ENCODE measurements at places on chromosomes 2 and 18.

GRCh38 chr2:8549273-8549922 lies 132.5 kb upstream of the ID2 start:
- peak; percentile 62 for DNase-seq

DNA sequence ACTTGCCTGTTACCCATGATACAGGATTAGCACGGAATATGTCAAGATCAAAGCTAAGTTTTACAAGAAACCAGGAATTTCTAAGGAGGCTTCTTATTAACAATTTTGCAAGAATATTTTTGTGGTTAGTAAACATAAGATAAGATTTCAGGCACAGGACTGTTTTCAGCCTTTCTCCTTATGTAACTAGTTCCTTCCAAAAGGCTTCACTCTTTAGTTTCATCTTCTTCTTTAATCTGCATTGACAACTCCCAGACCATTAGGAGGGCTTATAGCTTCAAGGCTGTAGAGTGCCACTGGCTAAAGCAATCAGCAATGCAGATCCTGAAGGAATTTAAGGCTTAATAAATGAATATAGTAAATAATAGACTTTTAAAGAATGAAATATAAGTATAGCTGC lies 29.3 kb downstream of the SLC14A1 start:
- no peak for DNase-seq

DNA sequence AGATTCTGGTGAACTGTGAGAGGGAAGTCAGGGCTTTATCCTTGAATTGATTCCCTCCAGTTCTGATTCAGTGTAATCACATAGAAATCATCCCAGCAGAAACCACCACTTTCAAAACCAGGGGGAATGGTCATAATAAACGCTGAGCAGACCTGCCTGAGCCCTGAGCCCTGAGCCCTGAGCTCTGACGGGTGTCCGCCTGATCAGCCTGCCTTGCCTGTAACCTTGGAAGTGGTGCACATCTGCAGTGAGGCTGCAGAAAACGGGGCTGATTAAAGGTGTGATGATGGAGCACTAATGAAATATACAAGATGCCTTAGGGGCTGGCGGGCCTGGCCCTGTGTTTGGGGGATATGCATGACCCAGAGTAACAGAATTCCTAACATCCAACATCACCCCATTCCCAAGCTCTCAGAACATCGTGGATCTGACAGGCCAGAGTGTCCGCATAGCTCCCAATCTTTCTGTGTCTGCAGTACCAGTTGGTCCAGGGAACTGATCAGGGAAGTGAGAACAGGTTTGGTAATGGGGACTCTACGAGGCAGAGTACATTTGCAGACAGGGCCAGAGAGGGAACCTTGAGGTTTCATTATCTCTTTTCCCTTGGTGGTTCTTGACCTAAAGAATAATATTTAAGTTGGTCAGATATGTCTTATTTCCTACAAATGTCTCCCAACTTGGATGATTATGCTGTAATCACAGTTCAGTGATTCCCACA lies 37.8 kb downstream of the KCTD18 start:
- no peak for DNase-seq

DNA sequence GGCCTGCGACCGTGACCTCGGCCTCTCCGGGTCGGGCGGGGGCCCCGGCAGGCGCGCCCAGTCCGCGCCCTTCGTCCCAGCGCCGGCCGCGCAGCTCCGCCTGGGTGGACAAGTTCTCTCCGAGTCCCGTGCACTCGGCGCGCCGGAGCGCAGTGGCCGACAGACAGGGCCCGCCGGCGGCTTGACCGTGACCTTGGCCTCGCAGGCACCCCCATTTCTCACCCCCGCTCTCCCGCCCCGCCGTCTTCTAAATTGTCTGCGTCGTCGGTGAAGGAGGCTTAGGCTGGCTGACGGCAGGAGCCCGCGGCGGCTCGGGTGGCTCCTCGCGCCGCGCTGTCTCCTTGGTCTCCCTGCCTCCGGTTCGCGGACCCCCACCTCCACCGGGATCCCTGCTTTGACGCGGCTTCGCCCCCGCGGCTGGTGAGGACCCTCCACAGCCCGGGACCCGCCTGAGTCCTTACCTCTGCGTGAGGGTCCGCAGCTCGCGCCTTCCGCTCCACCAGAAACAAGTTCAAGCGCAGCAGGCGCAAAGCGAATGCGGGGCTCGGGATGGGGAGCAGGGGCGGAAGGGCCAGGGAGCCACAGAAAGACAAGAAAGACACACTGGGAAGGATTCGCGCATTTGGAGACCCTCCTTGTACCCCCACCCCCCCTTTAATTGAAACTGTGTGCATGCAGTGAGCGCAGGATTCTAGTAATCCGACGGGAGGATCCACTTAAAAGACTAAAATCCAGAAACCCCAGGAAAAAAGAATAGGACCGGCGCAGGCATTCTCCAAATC lies 4.0 kb downstream of the PTGR3 start:
- DNase-seq: no peak

DNA sequence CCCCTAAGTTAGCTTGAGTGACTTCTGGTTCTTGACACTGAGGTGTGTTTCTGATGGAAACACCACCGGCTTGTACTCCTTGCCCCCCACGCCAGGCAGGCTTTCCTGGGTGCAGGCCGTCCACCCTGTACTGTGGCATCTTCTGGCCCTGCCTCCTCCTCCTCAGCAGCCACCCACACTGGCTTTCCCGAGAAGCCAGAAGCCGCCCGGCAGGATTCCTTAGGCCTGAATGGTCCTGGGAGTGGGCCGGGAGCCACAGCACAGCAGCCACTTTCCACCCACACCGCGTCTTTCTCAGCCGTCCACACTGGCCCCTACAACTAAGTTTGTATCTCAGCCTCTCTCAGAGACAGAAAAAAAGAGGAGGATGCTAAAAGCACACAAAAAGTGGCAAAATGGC lies 2.1 kb upstream of the HSBP1L1 start:
- no peak for DNase-seq

- peak; percentile 35 for DNase-seq
Measured at GRCh38 chr2:70684846-70685622, 83.0 kb downstream of the ADD2 start.

DNA sequence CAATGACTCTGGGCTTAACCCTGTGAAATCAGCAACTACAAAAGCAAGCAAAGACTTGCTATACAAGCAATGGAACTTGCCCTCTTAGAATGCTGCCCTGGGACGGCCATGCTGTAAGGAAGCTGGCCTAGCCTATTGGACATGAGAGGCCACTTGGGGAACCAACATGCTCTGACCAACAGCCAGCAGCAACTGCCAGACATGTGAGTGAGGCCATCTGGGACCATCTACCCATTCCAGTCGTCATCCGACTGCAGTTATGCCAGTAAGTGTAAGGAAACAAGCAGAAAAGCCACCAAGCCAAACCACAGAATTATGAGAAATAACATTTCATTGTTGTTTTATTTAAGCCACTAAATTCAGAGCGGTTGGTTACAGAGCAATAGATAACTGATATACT lies 40.9 kb downstream of the CLASP1 start:
- DNase-seq: no peak

DNA sequence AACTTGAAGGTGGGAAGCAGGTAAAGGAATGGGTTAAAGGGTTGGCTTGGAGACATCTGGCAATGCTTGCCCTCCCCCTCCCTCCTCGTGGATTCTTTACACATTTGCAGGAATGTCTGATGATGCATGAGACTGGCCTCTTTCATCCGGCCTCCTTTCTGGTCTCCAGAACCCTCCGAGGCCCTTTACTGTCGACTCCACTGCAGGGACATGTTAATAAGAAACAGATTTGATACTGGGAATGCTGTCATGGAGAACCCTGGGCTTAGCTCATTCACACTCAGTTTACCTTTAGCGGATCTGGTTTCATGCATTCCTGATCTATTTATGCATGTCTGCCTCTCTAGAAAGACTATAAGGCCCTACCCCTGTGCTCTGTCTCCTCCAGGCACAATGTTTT lies 238.7 kb downstream of the TGIF1 start:
- DNase-seq: no peak

DNA sequence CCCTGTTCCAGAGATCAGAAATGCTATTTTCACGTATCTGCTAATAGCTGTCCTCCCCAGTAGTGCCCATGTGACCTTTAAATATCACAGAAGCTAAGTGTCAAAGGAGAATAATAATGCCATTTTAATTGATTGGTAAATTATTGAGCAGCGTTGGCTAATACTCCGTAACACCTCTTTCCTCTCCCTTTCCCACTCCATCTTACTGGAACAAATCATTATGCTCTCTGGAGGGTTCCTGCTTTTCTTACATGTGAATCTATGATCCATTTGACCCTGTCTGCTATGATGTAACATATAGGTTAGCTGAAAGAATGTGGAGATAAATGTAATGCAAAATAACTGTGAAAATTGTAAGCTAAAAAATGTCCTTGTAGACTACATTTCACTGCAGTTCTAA lies 383.6 kb upstream of the GYPC start:
- DNase-seq: no peak

GRCh38 chr2:170461889-170462288 lies 253.2 kb upstream of the SP5 start:
- DNase-seq: no peak

DNA sequence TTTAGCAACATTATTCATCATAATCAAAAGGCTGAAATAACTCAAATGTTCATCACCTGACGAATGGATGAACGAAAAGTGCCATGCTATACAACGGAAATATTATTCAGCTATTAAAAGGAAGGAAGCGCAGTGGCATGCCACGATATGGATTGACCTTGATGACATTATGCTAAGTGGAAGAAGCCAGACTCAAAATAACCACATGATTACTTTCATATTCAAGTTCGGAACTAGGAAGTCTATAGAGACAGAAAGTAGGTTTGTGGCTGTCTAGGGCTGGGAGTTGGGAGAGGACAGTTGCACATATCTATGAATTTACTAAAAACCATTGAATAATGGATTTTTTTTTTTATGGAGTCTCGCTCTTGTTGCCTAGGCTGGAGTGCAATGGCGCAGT lies 13.4 kb upstream of the PDIA6 start:
- DNase-seq: no peak

GRCh38 chr2:207792244-207792785 lies 22.6 kb upstream of the FZD5 start:
- DNase-seq: no peak

GRCh38 chr2:28661589-28662001 lies 90.0 kb upstream of the PPP1CB start:
- peak; percentile 87 for DNase-seq

DNA sequence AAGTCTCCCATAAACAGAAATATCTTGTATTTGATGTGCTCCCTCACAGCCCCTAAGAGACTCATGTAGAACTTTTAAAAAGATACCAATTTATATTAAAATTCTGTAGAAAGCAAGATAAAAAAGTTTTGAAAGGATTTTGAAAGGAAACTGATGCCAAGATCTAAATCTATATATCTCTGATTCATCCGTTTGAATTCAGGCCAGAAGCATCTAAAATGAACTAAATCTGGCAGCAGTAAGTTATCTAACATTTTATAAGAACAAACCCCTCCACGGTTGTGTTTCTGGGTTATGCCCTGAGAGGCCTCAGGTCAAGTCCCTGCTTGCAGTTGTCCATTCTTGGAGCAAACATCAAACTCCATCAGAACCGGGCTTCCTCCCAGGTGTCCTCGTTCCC lies 165.8 kb downstream of the FBXO15 start:
- DNase-seq: no peak

- no peak for DNase-seq
Measured at GRCh38 chr2:20217041-20217970, 7.6 kb downstream of the SDC1 start.

DNA sequence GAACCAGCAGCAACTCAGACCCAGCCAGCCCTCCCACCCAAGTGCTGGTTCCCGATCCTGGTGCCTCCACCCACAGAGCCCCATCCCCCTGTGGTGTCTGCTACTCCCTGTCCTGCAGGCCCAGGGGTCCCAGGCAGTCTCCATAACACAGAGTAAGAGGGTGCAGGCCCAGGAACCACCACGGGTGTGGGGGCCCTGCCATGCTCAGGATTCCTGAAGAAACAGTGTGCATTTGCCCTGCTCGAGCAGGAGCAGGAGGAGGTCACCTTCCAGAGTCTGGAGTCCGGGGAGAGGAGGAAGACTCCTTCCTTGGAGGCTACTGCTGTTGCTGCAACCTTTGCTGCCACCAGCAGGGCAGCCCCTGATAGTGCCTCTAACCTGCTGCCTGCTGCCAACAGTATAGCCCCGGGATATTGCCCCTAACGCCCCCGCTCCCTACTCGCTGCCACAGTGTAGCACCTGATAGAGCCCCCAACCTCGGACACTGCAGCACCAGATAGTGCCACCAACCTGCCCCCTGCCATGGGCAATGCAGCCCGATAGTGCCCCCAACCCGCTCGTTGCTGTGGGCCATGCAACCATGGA lies 46.8 kb upstream of the ANKRD62 start:
- DNase-seq: no peak

DNA sequence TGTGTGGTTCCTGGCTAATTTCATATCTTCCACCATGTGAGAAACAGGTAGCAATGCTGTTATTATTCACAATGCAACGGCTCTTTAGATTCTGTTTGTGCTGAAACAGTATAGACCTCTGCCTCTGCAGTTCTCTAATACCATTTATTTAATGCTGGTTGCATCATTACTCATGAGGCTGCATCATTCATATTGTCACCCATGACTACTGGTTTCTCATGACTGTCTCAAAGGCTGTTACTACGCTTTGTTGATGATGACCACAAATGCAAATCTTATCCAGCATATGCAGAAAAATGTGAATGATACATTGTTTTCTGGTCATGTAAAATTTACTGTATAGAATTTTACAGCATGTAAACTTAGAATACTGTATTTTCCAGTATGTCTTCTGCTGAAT lies 22.5 kb downstream of the CAVIN2 start:
- DNase-seq: no peak

DNA sequence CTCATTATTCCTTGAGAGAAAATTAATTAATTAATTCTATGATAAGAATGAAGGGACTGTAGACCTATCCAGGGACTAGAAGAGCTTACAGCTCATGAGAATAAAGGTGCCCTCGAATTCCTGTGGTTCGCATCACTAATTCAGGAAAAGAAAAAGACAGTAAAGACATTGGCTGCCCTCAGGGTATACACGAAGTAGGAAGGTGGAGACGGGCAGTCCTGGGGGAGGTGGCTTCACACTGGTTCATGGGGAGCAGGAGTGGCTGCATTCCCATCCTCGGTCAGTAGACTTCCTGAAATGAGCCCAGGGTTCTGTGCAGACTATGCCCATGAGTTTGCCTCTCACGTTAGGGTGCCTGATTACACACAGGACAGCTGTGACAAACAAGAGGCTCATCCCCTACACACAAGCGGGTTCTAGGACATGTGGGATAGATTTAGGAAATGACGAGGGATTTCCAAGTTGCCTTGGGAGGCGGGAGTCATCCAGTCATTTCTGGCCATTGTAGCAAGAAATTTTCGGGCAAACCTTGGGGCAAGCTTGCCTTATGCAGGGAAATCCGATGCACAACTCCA lies 282.2 kb downstream of the CYP26B1 start:
- DNase-seq: no peak

GRCh38 chr2:234502919-234503285 lies 6.0 kb upstream of the ARL4C start:
- no peak for DNase-seq

DNA sequence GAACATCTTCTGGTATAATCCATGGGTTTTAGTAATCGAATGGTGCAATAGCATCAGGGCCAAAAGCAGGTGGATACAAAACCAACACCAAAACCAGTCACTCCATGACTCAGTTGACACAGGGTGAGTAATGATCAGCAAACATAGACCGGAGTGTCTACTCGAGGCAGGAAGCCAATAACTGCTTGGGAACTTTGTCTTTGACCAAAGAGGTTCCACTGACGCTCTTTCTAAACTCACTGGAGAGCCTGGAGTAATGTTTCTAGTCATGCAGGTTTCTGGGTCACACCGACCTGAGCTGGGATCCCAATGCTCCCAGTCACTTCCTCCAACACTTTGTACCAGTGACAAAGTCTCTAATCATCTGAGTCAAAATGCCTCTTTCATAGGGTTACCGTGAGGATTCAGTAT lies 30.9 kb downstream of the MREG start:
- no peak for DNase-seq

- DNase-seq: no peak
Measured at GRCh38 chr2:2188941-2189340, 142.1 kb downstream of the MYT1L start.

Data from coronary artery (tissue), 2 donors.